ENCODE measurements at places on chromosomes 7 and 10. TPM values are rescaled to one million over a fixed set of nuclear protein-coding genes. Genes with fewer than 3 reads are reported as not detected.

Gene ZPBP
- not detected for total RNA-seq

DNA sequence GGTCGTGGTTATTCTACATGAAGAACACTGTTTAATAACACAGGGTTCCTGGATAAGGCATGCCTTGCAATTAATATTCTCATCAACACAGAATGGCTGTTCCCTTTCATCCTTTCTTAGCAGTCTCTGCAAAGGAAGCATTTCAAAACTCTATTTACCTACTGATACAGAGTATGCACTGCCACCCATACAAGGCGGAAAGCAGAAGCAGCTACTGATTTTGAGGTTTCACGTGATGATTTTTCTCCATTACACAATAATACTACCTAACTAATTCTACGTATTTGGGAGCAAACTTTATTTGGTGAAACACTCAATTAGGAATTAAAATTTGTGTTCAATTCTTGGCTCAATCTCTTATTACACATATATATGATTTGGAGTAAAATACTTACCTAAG is 43.0 kb upstream of the COL1A2 start:
- no peak for DNase-seq

Gene AGAP4
- 10.0 TPM for total RNA-seq

- no peak for DNase-seq
Measured at GRCh38 chr7:149291036-149291780, 29.2 kb downstream of the ZNF783 start.

Gene XPNPEP1
- 43.5 TPM for total RNA-seq

Gene POU6F2
- 0.19 TPM for total RNA-seq

Gene HHEX
- 4.4 TPM for total RNA-seq

- peak; percentile 82 for DNase-seq
Measured at GRCh38 chr10:7408291-7409044, 2.4 kb downstream of the SFMBT2 start.

DNA sequence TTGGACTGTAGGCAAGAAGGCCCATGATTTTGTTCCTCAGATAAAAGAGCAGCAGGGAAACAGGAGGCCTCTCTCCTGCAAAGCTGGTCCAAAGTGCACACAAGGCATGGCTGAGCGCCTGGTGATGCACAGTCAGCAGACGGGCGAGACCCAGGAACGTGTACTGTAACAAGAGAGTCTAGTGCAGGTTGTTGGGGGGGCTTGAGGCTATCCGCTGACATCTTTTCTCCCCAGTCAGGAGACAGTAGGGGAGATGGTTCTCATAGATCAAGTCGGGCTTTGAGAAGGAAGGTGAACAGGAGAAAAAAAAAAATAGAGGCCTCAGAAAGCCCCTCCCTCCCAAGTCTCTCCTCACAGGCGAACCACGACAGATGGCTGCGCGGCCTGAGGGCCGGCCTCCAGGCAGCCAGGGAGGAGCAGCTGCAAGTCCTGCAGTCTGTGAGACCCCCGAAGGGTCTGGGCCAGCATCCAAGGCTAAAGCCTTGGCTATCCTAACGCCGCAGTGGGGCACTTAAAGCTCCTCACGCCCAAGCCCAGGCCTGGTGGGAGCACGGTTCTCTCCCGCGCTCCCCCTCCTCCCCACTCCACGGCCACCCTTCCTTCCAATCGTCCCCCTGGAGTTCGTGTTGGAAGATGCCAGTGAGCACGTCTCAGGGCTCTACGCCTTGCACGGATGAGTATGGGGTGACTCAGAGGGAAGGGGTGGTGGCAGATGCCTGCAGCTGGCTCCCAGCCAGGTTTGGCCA is 68.3 kb downstream of the PRKAG2 start:
- DNase-seq, result no peak

- no peak for DNase-seq
Measured at GRCh38 chr7:108204281-108204796, 74.2 kb upstream of the LAMB4 start.

Gene ARHGEF35
- total RNA-seq, result 0.57 TPM

Gene CLCN1
- total RNA-seq, result not detected

Gene NHLRC2
- total RNA-seq, result 58.4 TPM

DNA sequence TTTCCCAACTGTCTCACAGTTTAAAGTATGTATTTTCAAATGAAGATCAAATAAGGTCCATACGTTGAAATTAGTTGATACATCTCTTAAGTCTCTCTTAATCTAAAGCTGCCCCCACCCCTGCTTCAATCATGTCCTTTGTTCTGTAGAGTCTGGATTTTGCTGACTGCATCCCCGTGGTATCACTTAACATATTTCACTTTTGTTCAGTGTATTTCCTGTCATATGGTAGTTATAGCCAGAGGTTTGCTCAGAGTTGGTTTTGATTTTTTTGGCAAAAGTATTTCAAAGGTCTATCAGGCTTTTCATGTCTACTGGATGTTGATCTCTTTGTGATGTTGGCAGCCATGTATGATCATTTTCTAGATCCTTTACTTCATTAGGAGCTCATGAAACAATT is 54.4 kb upstream of the ARID5B start:
- DNase-seq, result no peak

GRCh38 chr10:38007991-38008390 is 2.5 kb upstream of the ZNF33A start:
- no peak for DNase-seq

- no peak for DNase-seq
Measured at GRCh38 chr7:114293289-114294012, 121.2 kb upstream of the FOXP2 start.

Gene NUTM2A
- 1.6 TPM for total RNA-seq

GRCh38 chr7:98240961-98241673 is 10.9 kb downstream of the TECPR1 start:
- no peak for DNase-seq

Gene CLRN3
- not detected for total RNA-seq

GRCh38 chr10:11435581-11435981 is 175.9 kb downstream of the USP6NL start:
- peak; percentile 1 for DNase-seq

GRCh38 chr10:98694014-98694413 is 247.3 kb upstream of the HPS1 start:
- DNase-seq, result no peak

DNA sequence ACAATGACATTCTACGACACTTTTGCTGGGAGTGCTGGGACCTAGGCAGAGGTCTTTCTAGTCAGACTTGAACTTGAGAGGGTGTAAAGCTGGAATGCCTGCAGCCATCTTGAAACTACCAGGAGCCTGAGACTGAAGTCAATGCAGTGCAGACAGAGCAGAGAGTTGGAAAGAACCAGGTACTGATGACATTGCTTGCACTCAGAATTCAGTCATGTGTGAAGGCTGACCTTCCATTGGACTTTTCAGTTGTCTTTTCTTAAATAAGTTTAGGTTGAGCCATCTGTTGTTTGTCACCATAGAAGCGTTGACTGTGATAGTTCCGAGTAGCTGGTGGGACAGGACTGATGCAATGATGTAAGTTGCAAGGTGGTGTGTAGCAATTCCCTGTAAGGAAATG is 3.1 kb upstream of the PLPP4 start:
- no peak for DNase-seq

DNA sequence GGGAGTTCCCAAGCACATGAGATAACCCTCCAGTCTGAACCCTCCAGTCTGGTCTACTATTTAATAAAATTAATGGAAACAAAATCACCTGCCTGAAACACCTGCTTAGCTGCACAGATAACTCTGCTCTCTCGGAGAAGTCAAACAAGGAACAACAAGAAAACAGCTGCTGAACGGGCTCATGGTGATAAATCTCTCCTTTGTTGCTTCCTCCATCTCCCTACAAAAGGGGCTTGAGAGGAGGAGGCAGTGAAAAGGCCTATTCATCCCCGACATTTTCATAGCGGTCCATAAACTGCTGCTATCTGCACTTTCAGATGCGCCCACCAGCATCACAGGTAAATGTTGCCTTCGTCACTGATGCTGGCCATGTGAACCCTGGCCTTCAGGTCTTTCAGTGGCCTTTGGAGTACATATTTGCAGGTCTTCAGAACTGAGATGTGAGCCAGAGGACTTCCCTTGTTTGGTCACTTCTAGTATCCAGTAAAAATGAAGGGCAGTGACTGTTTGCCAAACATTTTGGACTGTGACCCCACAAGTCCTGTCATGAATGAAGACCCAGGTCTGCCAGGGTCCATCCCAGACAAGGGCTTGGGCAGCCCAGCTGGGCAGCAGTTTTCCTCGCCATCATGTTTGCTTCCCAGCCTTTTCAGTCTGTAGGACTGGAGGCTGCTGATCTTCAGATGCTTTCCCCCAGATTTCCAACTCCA is 15.9 kb downstream of the FKBP6 start:
- no peak for DNase-seq

GRCh38 chr7:8232999-8233847 is 28.7 kb downstream of the ICA1 start:
- DNase-seq, result no peak

Gene SRPK2
- total RNA-seq, result 37.8 TPM

- DNase-seq, result no peak
Measured at GRCh38 chr7:48112401-48113165, 23.5 kb downstream of the UPP1 start.

DNA sequence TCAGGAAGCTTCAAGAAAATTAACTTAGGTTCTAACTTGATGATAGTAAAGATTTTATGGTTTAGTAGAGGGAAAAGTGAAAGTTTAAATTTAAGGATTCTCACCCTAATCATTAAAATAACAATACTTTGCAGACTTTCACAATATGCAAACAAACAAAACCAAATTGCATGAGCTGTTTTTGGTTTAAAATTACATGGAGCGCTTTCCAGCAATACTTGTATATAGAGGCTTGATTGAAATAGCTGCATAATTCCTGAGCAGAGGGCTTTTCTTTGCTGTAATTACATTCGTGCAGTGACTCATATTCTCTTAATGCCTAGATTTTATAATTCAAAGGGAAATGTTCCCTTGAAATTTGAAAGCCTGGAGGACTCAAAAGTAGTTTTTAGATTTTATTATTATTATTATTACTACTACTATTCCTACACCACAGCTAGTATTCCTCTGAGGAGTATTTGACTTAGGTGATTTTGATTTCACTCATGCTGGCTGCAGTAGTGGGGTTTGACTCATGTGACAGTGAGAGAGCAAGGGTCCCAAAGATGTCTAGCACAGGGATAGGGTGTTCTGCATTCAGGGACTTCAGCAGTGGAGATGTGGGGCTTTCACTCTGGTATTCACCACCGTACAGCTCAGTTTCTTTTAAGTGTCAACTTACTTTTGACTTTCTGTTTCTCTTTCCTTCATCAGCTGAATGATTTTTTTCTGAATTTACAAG is 138.1 kb downstream of the ADAM22 start:
- DNase-seq, result no peak

DNA sequence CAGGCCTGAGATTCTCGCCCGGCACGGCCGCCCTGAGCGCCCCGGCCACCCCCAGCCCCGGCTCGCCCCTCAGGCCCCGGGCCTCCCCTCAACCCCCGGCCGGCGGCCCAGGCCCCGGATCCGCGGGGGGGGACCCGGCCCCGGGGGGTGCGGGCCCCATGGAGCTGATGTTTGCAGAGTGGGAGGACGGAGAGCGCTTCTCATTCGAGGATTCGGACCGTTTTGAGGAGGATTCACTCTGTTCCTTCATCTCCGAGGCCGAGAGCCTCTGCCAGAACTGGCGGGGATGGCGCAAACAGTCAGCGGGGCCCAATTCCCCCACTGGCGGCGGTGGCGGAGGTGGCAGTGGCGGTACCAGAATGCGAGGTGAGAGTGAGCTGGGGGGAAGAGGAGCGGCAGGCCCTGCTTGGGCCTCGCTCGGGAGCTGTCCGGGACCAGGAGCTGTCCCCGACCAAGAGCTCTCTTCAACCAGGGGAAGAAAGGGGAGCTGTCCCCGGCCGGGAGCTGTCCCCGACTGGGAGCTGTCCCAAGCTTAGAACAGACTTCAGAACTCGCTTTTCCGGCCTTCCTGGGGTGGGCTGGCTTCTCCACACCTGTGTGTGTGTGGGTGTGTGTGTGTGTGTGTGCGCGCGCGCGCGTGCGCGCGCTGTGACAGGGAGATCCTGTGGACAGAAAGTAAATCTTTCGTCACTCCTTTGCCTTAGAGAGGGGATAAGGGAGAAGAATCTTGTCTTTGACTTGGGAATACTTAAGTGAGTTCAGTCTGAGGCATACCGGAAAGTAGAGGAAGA is 510 bp downstream of the ZSWIM8 start:
- no peak for DNase-seq

DNA sequence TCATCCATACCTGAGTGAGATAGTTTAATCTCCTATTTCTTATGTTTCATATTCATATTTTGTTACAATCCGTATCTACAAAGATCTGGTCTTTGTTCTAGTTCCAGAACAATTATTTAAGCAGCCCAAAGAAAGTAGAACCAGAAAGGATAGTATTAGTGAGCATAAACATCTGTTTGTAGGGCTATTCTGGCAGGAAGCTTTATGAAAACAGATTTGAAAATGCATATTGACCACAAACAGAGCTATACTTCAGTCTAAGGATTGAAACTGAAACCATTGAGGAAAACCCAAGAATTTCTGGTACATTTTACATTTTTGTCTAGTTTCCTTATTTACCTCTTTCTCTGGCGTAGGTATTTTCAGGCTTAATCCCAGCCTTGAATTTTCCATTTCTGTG is 28.1 kb downstream of the LRGUK start:
- DNase-seq, result no peak

Gene PNLIPRP3
- total RNA-seq, result not detected

DNA sequence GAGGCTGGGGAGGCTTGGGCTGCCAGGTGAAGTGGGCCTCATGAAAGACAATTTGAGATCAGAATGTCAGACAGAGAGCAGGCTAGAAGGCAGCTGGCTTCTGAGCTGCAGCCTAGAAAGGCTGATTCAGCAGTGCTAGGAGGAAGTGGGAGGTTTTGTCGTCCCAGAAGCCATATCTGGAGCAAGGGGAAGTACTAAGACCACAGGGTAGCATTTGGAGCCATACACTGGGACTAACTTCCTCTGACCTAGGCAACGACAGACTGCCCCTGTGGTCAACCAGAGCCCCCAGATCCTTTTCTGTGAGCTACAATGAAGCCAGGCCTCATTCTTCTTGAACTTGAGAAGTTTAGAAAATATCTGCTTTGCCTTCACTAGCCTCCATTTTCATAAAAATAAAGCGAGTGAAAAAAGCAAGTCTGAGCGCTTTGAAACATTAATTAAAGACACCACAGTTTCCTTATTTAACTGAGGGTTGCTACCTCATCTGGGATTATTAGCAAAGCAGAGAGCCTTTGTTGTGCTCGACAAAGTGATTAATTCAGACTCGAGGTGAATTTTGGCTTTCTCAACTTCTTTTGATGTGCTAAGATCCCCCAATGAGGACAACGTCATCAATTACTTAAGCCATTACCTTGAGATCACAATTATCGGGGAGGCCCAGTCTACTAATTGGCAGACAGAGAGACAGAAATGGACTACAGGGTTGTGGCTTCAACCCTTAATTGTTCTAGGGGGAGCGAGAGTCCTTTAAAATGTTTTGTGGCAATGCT is 26.6 kb downstream of the TBXAS1 start:
- peak; percentile 79 for DNase-seq

GRCh38 chr7:4434306-4434705 is 247.8 kb upstream of the FOXK1 start:
- DNase-seq, result no peak

Gene TUBAL3
- total RNA-seq, result 0.40 TPM

Measured in cardiac septum (tissue), 1 donor.